ENCODE measurements at places on chromosomes 6 and 20. TPM values are rescaled to one million over a fixed set of nuclear protein-coding genes. Genes with fewer than 3 reads are reported as not detected.

CLPSL1 gene
- total RNA-seq = not detected

TRIM38 gene
- total RNA-seq = 36.8 TPM

DNAH8 gene
- 2.0 TPM for total RNA-seq

PPIL1 gene
- 27.0 TPM for total RNA-seq

TSBP1 gene
- not detected for total RNA-seq

FAM162B gene
- not detected for total RNA-seq

BAK1 gene
- total RNA-seq = 29.6 TPM

EYS gene
- total RNA-seq = not detected

KIZ gene
- 18.0 TPM for total RNA-seq

PSMF1 gene
- 137 TPM for total RNA-seq

CLPSL2 gene
- total RNA-seq = not detected

All from activated B cell treated with CpG ODN at 0.5 μM for 24 hours (primary cell).